ENCODE measurements at places on chromosomes 13 and 19.

DNA sequence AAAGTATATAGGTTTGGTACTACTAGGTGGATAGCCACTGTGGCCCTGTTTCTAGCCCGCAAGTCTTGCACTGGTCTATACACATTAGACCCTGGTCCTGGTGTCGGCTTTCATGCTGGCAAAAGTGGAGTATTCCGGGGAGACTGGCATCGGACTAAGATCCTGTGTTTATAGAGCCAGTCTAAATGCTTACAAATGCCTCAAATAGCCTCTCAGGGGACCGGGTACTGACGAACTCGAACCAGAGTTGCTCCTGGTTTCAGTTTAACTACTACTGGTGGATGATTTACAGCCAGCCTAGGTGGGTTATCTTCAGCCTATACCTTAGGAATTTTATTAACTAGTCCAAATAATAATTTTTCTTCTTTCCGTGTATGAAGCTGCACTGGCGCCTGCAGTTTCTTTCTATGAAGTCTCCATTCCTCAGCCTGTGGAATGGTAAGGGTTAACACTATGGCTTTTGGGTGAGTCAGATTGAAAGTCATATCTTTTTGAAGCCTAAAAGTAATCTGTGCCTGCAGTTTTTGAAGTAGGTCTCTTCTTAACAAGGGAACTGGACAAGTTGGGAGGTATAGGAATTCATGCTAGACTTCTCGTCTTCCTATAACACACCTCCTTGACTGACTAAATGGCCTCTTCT is 51.3 kb downstream of the OR10H4 start:
- no peak overlapping the region for H3K27ac ChIP-seq
- no peak overlapping the region for H3K4me3 ChIP-seq
- no peaks in the 10 kb centered on the region for H3K36me3 ChIP-seq
- no peak for DNase-seq
- peaks cover 16% of the 10 kb centered on the region for H3K4me1 ChIP-seq

DNA sequence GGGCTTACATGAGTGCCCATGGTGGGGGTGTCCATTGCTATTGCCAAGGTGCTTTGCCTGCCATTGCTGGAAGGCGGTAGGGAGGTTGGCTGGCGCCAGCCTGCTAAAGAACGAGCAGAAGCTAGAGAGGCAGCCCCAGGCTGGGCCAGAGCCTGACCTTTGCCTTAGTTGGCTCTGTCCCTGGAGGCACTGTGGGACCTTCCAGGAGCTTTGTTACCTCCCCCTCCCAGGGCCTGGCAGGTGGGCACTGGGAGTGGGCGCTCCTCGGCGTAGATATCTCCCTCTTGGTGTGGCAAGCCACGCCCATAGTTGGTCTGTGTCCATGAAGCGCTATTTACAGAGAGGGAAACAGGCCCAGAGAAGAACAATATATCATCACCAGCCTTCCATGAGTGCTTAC is 2.3 kb upstream of the SLC25A42 start:
- peak overlapping the region; percentile 25 for H3K27ac ChIP-seq
- no peak overlapping the region for H3K4me3 ChIP-seq
- H3K36me3 ChIP-seq = peaks cover 19% of the 10 kb centered on the region
- H3K27me3 ChIP-seq = no peaks in the 10 kb centered on the region

- H3K4me3 ChIP-seq = no peak overlapping the region
- DNase-seq = no peak
- no peaks in the 10 kb centered on the region for H3K4me1 ChIP-seq
- H3K27ac ChIP-seq = no peak overlapping the region
- no peaks in the 10 kb centered on the region for H3K27me3 ChIP-seq
These were observed 161.8 kb downstream of the KCTD12 start for GRCh38 chr13:76724421-76724820.

DNA sequence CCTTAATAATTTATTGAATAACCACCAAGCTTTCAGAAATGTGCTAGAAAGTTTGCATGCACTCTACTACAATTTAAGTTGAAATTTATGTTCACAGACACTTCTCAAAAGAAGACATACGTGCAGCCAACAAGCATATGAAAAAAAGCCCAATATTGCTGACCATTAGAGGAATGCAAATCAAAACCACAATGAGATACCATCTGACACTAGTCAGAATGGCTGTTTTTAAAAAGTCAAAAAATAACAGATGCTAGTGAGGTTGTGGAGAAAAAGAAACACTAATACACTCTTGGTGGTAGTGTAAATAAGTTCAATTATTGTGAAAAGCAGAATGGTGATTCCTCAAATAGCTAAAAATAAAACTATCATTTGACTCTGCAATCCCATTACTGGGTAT is 308.8 kb upstream of the PCDH9 start:
- no peaks in the 10 kb centered on the region for H3K27me3 ChIP-seq
- no peak overlapping the region for H3K27ac ChIP-seq
- H3K4me3 ChIP-seq = no peak overlapping the region
- H3K36me3 ChIP-seq = no peaks in the 10 kb centered on the region
- no peak for DNase-seq

GRCh38 chr13:46062185-46062584 is 9.6 kb upstream of the ZC3H13 start:
- no peaks in the 10 kb centered on the region for H3K4me1 ChIP-seq
- H3K36me3 ChIP-seq = peaks cover 11% of the 10 kb centered on the region
- no peak overlapping the region for H3K4me3 ChIP-seq
- DNase-seq = no peak
- H3K27me3 ChIP-seq = no peaks in the 10 kb centered on the region

DNA sequence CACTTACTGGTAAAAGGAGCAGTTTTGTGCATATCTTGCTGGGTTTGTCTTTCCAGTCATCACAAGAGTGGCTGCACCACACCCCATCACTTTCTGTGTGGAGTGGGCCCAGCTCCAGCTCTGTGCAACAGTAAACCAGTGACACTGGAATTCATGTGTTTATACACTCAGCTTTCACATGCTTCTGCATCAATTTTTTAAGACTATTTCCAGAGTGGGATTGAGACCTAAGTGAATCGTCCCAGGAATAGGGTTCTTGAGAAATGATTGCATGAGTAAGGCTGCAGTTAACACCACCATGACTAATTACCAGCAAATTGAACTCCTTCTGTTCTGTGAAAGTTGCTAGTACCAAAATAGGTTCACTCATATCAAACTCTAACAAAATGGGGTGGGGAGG is 5.3 kb upstream of the CFAP97D2 start:
- no peak for DNase-seq
- H3K36me3 ChIP-seq = no peaks in the 10 kb centered on the region
- no peak overlapping the region for H3K4me3 ChIP-seq
- H3K4me1 ChIP-seq = no peaks in the 10 kb centered on the region
- H3K27ac ChIP-seq = no peak overlapping the region

All from HepG2 (cell line).